Activated CD8-positive, alpha-beta memory T cell treated with anti-CD3 and anti-CD28 coated beads, Interleukin-2, amount 10 ng/mL, durations not matched to agents 7 days and 5 days (primary cell): ENCODE measurements at places on chromosomes 6 and 20. TPM values are rescaled to one million over a fixed set of nuclear protein-coding genes. Genes with fewer than 3 reads are reported as not detected.

DNA sequence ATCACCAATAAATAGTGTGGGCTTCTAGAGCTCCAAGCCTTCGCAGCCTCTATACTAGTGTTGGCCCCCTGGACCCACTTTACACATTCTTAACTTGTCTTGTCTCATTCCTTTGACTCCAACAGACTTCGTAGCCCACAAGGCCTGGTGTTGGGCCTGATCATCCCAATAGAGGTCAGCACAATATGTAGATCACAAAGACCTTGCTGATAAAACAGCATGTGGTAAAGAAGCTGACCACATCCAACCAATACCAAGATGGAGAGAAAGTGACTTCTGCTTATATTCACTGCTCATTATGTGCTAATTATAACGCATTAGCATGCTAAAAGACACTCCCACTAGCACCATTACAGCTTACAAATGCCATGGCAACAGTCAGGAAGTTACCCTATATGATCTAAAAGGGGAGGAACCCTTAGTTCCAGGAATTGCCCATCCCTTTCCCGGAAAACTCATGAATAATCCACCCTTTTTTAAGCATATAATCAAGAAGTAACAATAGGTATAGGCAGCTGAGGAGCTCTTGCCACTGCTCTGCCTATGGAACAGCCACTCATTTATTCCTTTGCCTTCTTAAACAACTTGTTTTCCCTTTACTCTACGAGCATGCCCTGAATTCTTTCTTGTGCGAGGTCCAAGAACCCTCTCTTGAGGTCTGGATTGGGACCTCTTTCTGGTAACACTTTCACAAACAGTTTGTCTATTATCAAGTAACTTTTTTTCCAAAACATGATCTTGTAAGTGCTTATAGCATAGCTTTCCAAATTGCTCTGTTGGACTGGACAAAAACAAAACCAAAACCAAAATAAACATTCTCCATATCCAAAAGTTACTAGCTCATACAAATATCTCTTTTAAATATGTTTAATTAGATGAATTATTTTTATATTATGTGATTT is 54.6 kb upstream of the ECHDC1 start:
- no peak overlapping the region for H3K27ac ChIP-seq
- H3K36me3 ChIP-seq = no peaks in the 10 kb centered on the region
- H3K4me1 ChIP-seq = peaks cover 2% of the 10 kb centered on the region
- no peaks in the 10 kb centered on the region for H3K27me3 ChIP-seq
- H3K4me3 ChIP-seq = no peak overlapping the region

DNA sequence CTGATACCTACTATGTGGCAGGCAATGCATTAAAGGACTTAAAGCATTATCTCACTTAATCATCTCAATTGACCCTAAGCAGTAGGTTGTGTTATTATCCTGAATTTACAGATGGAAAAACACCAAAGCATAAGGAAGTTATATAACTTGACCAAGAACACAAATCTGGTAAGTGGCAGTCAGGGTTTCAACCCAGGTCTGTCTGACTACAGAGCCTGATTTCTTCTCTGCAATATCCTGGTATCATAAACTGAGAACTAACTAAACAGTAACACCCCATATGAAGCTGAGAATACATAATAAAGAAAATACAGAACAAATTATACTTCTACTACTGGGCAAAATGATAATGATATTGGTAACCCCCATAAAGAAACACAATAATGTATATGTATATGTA is 13.8 kb upstream of the DST start:
- no peak overlapping the region for H3K27ac ChIP-seq
- peaks cover 2% of the 10 kb centered on the region for H3K27me3 ChIP-seq

GRCh38 chr6:3784423-3784822 is 32.9 kb upstream of the PXDC1 start:
- H3K27me3 ChIP-seq = peaks cover 5% of the 10 kb centered on the region
- no peak overlapping the region for H3K4me3 ChIP-seq
- H3K36me3 ChIP-seq = no peaks in the 10 kb centered on the region
- H3K27ac ChIP-seq = no peak overlapping the region

HLA-DRB5 gene
- 2.9 TPM for total RNA-seq

DNA sequence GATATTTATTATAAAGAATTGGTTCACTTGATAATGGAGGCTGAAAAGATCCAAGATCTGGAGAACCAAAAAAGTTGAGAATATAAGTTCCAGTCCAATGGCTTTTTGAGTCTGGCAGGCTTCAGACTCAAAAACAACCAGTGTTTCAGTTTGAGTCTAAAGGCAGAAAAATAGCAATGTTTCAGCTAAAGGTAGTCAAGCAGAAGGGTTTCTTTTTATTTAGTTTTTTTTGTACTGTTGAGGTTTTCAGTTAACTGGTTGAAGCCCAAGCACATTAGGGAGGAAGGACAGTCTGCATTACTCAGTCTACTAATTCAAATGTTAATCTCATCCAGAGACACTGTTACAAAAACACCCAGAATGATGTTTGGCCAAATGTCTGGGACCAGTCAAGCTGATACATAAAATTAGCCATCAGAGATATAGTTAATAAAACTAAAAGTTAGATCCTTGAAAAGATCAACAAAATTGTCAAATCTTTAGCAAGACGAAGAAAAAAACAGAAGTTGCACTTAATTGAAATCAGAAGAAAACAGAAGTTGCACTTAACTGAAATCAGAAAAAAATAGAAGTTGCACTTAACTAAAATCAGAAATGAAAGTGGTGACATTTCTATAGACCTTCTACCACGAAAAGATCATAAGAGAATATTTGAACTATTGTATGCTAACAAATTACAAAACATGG is 980.3 kb upstream of the FLRT3 start:
- no peaks in the 10 kb centered on the region for H3K27me3 ChIP-seq
- H3K27ac ChIP-seq = no peak overlapping the region
- no peaks in the 10 kb centered on the region for H3K36me3 ChIP-seq
- no peak overlapping the region for H3K4me3 ChIP-seq

DNA sequence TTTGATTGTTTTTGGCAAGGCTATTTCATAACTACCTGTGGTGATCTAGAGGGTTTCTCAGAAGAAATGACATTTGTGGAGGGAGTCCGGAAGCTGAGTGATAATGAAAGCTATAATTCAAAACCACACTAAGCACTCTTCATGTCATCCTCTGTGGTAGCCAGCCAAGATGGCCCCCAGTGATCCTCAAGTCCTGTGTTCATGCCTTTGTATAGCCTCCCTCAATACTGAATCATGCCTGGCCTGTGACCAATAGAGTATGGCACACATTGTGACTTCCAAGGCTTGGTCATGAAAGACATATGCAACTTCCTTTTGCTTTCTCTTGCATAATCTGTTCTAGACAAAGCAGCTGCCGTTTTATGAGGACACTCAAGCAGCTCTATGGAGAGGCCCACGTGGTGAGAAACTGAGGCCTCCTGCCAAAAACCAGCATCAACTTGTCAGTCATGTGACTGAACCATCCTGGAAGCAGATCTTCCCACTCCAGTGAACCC is 12.8 kb upstream of the DNAAF9 start:
- peaks cover 13% of the 10 kb centered on the region for H3K27me3 ChIP-seq
- peaks cover 9% of the 10 kb centered on the region for H3K36me3 ChIP-seq
- H3K4me1 ChIP-seq = peaks cover 19% of the 10 kb centered on the region
- DNase-seq = peak; percentile 85

- no peaks in the 10 kb centered on the region for H3K36me3 ChIP-seq
- no peak for DNase-seq
- H3K27ac ChIP-seq = no peak overlapping the region
- H3K4me1 ChIP-seq = no peaks in the 10 kb centered on the region
- peaks cover 24% of the 10 kb centered on the region for H3K27me3 ChIP-seq
These were observed 37.8 kb downstream of the MARCKS start for GRCh38 chr6:113894712-113895674.

DNA sequence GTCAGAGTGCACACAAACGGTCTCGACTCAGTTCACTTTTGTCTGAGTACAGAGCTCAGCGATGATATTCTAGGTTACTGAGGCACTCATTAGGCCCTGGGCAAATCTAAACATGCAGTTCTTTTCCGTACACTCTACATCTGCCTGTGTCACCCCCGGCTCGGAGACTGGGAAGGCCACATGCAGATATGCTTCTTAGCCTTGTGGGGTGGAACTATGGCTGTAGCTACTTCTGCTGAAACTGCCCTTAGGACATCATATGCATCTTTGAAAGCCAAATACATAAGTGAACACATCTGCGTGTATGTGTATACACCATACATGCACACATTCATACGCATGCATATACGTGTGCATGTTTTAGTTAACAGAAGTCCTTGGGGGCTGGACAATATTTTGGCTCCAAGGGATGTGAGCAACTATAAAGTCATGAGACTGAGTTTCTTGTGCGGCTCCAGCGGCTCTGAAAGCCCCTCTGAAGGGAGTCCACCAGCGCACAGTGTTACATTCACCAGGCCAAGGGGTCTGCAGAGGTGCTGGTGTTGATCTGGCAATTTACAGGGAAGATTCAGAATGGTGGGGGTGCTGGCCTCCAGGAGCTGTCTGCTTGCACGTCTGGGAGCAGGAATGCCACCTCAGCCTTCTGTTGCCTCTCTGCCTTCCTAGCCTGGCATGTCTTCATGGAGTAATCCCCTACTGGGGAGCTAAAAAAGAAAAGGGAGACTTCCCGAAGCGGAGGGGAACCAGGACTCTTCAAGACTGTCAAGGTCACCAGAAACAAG is 31.6 kb downstream of the PSMG4 start:
- no peak overlapping the region for H3K4me3 ChIP-seq
- H3K27ac ChIP-seq = no peak overlapping the region
- H3K4me1 ChIP-seq = no peaks in the 10 kb centered on the region
- no peak for DNase-seq
- no peaks in the 10 kb centered on the region for H3K27me3 ChIP-seq

DNA sequence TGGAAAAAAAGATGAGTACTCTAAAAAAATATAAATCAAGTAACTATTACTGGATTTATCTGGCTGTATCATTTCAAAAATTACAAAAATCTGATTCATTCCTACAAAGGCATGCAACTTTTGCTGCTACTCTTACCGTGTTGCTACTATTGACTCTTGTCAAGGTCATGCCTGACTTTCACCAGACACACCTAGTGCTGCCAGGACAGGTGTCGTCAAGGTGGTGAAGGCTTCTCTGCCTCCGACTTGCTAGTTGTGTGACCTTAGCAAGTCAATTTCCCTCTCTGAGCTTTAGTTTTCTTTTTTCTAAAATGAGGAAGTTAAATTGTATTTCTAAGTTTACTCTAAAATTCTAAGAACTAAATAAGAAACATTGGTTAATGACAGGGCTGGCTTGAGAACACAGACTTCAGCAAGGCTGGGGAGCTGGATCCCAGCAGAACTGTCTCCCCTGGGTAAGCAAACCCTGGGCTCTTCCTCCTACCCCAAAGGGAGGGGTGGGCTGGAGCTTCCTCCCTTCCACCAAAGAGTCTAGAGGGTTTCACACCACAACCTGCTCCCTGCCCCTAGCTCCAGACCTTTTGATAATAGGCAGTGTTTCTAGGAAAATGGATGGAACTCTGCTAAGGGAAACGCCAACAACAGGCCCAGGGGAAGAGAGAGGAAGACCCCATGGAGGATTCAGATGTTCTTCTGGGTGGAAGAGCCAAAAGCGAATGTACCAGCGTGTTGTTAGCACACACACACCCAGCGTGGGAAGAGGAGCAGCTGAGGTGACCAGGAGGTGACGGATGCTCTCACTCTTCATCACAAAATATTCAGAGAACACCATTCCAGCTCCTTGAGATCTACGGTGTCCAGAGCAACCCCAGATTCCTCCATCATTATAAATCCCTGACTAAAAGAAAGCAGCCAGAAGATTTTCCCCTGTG is 47.9 kb upstream of the CITED2 start:
- peaks cover 3% of the 10 kb centered on the region for H3K27me3 ChIP-seq
- peaks cover 4% of the 10 kb centered on the region for H3K4me1 ChIP-seq
- no peaks in the 10 kb centered on the region for H3K36me3 ChIP-seq
- no peak for DNase-seq
- no peak overlapping the region for H3K4me3 ChIP-seq

MRAP2 gene
- total RNA-seq = not detected

GRCh38 chr6:66900133-66901083 is 1193.4 kb upstream of the EYS start:
- DNase-seq = no peak
- H3K27ac ChIP-seq = no peak overlapping the region
- H3K4me1 ChIP-seq = no peaks in the 10 kb centered on the region
- no peaks in the 10 kb centered on the region for H3K27me3 ChIP-seq
- H3K36me3 ChIP-seq = no peaks in the 10 kb centered on the region

DNA sequence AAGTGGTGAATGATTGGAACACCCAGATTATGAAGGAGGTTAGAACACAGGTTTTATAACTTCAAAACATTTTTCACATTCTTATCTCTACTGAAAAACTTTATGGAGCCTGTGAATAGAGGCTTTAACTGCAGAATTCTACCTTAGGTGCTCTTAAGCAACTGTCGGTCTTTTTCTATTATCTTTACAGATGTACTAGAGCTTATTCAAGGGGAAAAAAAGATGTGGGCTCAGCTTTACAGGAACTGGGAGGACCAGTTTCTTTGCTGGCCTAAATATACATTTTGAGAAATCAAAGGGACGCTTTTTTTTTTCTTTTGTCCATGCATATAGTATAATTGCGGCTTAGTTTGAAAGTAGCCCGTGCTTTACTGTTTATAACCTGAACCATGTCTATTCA is 58.9 kb downstream of the UST start:
- H3K4me1 ChIP-seq = peaks cover 7% of the 10 kb centered on the region
- H3K27ac ChIP-seq = no peak overlapping the region
- peaks cover 1% of the 10 kb centered on the region for H3K36me3 ChIP-seq

DNA sequence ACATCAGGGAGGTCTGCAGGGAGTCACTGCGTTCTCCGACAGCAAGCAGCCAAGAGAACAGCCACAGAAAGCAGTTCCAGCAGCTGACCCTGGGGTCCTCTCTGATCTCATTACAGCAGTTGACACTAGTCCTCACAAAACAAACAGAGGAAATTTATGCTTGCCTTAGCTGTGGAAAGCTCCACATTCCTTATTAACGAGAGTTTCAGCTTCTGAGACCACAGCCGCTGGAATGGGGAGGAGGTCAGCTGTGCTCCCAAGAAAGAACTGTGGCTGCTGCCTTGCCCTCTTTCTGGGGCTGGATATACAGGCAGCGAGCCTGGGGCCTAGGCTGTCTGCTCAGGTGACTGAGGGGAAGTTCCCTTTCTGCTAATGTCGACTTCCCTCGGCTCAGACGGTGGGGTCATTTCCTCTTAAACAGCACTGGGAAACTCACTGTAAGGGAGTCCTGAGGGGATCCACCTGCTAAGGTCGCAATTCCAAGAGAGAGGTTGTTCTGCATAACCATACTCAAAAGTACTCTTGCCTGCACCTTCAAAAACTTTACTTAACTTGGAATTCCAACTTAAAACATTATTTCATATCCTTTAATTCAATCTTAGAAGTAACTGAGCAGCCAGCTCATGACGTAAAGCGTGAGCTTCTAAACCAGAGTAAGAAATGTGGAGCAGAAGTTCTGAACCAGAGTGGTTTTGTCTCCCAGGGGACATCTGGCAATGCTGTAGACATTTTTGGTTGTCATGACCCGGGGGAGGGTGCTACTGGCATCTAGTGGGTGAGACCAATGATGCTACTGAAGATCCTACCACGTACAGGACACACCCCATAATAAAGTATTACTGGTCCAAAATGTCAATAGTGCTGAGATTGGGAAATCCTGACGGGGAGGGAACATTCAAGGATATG is 80.3 kb downstream of the BACH2 start:
- DNase-seq = no peak
- no peaks in the 10 kb centered on the region for H3K27me3 ChIP-seq
- no peak overlapping the region for H3K4me3 ChIP-seq
- H3K4me1 ChIP-seq = peaks cover 3% of the 10 kb centered on the region
